ENCODE measurements at places on chromosomes 5 and 9.

- no peak for DNase-seq
Observed at GRCh38 chr5:94776167-94776566, 157.7 kb downstream of the SLF1 start.

DNA sequence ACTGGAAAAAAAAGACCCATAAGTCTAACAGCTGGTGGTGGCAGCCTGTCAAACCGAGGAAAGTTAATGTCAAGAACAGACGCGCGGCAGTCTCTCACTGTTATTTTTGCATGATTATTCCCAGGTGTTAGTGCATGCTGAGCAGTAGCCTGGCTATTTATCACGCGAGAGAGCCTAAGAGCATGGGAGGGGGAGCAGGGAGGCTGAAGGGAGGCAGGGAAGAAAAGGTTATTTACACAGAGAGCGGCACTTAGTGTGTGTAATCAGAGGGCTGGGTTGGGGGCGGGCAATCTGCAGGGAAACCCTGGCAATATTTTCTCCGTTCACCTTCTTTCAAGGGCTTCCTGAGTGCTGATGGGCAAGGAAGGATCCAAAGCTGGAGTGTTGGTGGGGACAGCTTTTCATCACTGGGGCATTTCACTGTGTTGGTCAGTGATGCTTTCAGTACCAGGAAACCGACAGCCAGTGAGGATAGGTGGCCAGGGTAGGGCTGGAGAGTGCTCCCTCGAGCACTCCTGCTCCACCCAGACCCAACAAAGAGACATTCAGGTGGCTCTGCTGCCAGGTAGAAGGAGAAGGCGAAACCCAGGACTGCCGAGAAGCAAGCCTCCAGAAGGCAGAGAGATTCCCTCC lies 39.6 kb downstream of the ZNF608 start:
- no peak for DNase-seq

GRCh38 chr5:14528115-14528514 lies 53.5 kb upstream of the OTULINL start:
- no peak for DNase-seq

DNA sequence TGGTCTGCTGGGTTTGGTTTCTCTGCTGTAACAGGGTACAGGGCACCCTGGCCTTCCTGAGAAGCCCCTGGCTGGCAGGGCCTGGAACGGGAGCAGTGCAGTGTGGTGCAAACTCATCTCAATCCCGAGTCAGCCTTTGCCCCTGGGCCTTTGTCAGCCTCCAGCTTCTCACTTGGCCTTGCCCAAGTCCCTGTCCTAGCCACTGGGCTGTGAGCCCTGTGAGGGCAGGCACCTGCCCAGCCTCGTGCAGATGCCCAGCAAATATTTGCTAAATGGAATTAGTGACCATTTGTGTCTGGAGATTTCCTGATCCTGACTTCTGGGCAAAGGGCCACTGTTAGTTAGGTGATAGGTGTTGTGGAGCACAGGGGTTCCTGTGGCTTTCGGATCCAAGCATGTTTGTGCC lies 13.0 kb downstream of the RGS3 start:
- DNase-seq: no peak

GRCh38 chr5:34915856-34916192 lies 313 bp downstream of the BRIX1 start:
- DNase-seq: no peak

GRCh38 chr9:114958021-114958843 lies 27.8 kb upstream of the TNFSF8 start:
- no peak for DNase-seq

DNA sequence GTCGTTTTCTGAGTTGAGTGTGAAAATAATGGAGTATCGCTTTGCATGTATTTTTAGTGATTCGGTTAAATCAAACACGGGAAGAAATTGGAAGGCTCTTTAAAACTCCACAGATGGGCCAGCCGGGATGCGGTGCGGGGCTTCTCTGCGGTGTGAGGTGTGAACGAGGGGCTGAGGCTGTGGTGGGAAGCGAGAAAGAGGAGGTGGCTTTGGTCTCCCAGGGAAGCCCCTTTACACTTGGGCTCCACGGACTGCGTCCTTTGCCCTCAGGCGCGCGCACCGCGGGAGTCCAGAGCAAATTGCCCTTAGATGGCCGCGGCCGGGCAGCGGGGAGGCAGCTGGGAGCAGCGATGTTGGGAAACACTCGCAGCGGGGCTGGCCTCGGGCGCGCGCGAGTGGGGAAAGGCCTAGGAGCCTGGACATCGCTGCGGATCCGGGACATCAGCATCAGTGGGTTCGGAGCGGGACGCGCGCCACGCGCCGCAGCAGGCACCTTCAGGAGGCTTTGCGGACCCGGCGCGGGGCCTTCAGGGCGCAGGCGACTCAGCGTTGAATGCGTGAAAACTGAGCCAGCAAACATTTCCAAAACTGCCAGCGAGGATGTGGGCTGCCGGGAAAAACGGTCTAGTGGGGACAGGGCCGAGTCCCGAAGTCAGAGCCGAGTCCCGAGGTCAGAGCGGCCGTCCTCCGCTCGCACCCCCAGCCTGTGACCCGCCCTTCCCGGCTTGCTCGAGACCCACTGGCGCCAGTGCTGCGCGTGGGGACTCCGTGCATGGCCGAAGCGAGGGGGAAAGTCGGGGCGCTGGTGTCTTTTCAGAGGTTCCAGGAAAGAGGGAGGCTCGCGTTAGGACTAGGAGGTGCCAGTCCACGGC lies 6.5 kb downstream of the IRX1 start:
- DNase-seq: no peak

- DNase-seq: no peak
Observed at GRCh38 chr5:156230887-156231286, 96.1 kb upstream of the SGCD start.

Data from left renal cortex interstitium (tissue), 4 donors.